ENCODE measurements at places on chromosomes 6 and 20. TPM values are rescaled to one million over a fixed set of nuclear protein-coding genes. Genes with fewer than 3 reads are reported as not detected.

DNA sequence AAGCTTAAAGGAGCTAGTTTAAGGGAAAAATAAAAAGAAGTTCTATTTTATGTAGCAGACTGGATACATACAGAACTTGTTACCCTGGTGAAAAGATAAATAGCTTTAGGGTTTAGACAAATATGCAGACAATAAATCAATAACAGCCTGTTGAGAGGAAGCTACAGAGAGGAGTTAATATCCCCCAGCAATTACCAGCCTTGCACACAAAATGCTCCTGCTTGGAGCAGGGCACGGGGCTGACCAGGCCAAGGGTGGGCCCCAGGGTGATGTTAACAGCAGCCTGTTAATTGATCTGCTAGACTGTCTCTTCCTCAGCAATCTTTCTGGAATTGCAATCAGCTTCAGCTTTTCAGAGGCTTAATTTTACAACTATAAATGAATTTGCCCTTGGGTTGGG lies 125.1 kb upstream of the SOX4 start:
- DNase-seq = no peak

GRCh38 chr6:89669002-89669401 lies 30.5 kb upstream of the LYRM2 start:
- DNase-seq = no peak

The RSPO3 gene
- 4.0 TPM for total RNA-seq

DNA sequence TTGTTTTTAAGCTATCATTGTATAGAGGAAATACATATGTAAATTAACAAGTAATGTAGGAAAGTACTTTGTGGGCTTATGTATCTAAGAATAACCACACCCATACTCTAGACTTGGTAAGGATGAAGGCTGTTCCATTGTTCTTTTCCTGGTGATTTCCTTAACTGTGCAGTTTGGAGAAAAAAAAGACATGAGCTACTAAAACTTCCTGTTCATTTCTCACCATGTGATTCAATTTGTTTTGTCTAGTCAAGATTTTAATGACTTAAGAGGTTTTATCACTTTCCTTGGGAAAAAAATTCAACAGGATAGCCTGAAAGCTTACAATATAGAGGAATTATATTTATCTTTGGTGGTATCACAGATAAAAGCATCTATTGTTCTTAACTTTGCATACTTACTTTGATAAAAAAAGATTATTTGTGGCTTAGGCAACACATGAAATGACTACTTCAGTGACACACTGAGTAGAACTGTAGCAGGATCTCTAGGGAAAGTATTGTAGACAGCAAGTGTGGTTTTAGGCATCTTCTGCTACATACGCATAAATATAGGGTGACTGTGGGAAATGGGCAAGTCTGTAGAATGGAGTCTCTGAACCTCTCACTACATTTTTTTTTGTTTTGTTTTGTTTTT lies 80.3 kb downstream of the GJA1 start:
- no peak for DNase-seq

The LY6G6D gene
- 6.6 TPM for total RNA-seq
